ENCODE measurements at places on chromosomes 1 and 21. TPM values are rescaled to one million over a fixed set of nuclear protein-coding genes. Genes with fewer than 3 reads are reported as not detected.

UMODL1 gene
- total RNA-seq = not detected

RAB7B gene
- 11.7 TPM for total RNA-seq

OR10J1 gene
- total RNA-seq = not detected

LCA5L gene
- total RNA-seq = 3.0 TPM

GUCA2B gene
- not detected for total RNA-seq

KANK4 gene
- 0.13 TPM for total RNA-seq

PDZK1IP1 gene
- total RNA-seq = 1.9 TPM

CRNN gene
- not detected for total RNA-seq

ADGRL4 gene
- 31.7 TPM for total RNA-seq

WNT3A gene
- 0.21 TPM for total RNA-seq

GNAT2 gene
- not detected for total RNA-seq

SLC45A1 gene
- total RNA-seq = 3.3 TPM
